T-helper 17 cell (primary cell): ENCODE measurements at places on chromosomes 12 and 14.

- DNase-seq, result no peak
These were observed at the start of gene DNAJC22 for GRCh38 chr12:49346659-49347310. Gene DNAJC22 (plus strand): TSS chr12:49346888. CDS start chr12:49348873, 1,985 bp downstream.

DNA sequence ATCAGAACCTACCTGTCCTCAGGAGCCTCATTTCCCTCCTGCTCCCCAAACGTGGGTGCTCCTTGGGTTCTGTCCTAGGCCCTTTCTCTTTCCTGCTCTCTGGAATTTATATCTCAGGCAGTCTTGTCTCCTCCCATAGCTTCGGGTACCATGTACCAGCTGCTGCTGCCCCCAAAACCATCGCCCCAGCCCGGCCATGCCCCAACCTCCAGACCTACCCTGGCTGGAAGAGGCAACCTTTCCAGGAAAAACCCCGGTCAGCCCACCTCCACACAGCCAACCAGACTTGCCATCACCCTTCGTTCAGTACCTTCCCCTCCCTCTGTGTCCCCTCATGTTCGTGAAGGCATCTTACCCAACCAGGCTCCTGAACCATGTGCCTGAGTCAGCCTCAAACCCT is 165.1 kb downstream of the CALM1 start:
- DNase-seq, result no peak

DNA sequence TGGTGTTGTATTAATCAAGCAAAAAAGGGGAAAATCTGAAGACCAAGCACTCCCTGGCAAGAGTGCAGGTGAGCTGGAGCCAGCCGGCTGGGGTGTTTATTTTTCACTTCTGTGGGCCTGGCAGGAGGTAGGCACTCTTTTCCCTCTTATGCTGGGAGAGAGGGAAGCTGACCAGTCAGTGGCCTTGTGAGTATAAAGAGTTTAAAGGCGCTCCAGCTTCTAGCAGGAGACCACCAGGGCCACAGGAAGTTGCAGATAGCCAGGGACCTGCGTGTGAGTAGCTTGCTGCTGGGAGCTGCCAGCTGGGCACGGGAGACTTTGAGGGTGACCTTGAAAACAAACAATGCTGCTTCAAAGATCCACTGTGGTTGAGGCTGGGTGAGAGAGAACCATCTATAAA is 217.4 kb upstream of the PWP1 start:
- no peak for DNase-seq

DNA sequence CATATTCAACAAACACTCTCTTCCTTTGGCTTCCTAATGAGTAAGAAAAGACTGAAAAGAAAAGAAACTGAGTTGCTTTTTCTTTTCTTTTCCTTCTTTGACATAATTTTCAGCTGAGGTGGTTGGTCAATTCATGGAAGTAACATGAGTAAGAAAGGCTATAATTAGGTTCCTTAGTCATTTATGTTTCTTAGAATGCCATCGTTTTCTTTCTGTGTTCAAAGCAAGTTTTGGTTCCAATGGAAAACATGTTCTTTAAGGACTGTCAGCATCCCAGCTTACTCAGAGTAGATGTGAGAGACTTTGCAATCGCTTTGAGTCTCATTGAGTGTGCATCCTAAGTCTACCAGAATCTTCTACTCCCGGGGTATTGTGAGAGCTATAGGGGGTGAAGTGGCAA is 882.4 kb downstream of the DIO2 start:
- DNase-seq, result no peak

- DNase-seq, result no peak
These were observed 596.3 kb upstream of the MGAT4C start for GRCh38 chr12:86852451-86852850.

DNA sequence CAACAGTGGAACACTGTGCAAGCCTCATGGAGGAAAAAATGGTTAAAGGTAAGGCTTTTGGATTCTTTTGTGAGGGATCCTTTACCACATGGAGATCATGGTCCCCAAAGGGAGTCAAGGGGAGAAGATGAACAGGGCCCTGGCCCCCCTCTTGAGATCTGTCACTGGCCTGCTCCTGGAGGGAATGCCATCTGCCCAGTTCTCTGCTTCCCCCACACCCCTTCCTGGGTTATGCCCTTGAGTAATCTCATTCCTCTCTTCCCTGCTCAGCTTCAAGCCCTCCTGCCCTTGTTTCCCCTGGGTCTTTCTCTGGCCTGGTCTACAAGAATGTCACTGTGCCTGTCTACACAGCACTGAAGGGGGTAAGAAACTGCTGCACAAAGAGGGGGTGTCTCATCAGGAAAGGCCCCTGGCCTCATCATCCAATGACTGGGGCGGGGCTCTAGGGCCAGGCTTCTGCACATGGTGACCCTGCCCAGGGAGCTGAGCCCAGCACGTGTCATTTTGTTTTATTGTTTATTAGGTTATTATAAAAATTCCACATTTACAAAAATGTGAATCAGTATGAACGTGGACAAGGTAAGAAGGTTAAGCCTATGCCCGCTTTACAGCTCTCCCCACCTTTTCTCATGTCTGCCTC is 30.3 kb downstream of the PIGH start:
- DNase-seq, result no peak

- DNase-seq, result no peak
These were observed 232.6 kb upstream of the TBX3 start for GRCh38 chr12:114916541-114916940.

GRCh38 chr12:70784042-70784668 is 136.4 kb downstream of the PTPRR start:
- DNase-seq, result no peak
